ENCODE measurements at places on chromosomes 1 and 21.

- DNase-seq = no peak
Measured at GRCh38 chr1:228308628-228309325, 97.9 kb downstream of the TRIM11 start.

DNA sequence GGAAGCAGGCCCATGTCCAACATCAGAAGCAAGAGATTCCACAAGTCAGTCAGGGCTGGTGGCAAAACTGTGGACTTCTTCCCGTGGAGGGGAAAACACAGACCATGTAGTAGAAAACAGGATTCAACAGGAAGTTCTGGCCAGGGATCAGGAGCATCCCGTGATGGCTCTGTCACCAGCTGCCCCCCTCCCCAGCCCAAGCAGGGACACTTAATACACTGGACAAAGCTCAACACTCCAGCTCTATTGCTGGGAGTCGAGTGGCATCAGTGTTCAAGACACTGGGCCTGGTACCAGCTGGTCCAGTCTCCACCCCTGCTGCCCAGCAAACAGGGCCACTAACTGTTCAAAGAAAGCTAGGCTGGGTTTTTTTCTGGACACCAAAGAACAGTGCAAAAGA, 3.7 kb downstream of the SLC45A3 start:
- DNase-seq = peak; percentile 96

DNA sequence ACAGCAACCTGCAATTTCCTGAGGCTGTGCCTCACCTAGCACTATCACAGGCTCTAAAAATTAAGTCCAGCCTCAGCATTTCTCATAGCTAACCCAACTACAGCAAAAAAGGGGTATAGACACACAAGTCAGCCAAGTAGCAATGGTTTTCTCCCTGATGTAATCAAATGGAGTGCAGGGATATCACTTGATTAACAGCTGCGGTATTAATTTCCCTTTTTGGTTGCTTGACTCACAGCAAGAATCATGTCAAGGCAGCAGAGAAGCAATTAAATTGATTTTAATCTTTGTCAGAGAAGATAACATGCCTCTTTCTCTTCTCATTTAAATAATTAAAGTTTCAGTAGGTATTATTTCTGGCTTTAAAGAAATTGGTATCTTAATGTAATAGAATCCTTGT, 278.9 kb downstream of the RWDD3 start:
- DNase-seq = no peak

GRCh38 chr21:44421901-44422840, 33.1 kb upstream of the LRRC3 start:
- no peak for DNase-seq

DNA sequence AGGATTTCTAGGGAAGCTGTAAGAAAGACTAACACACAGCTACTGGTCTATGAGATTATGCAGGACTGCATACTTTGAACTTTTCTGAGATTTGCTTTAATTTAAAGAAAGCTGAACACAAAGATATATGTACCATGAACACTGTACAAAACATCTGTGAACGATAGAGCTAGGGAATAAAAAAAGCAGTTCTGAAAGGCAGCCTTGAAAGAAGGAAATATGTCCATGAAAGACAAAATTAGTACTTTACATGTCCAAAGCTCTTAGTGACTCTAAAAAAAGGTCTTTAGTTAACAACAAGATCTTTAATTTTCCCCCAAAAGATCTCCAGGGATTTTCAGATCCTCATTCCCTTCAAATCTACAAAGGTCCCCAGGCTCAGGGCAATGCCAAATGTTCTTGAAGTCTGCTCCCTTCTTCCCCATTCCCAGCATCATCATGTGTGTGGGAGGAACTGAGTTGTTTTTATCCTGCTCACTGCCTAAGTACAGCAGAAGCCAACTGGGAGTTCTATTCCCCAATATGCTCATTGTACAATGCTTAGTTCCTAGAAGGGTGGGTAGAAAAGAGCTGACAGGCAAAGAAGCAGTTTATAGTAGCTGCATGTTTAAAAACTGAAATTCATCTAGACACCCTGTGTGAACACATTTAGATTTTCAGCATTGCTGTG, 60.1 kb upstream of the PTCH2 start:
- DNase-seq = no peak

DNA sequence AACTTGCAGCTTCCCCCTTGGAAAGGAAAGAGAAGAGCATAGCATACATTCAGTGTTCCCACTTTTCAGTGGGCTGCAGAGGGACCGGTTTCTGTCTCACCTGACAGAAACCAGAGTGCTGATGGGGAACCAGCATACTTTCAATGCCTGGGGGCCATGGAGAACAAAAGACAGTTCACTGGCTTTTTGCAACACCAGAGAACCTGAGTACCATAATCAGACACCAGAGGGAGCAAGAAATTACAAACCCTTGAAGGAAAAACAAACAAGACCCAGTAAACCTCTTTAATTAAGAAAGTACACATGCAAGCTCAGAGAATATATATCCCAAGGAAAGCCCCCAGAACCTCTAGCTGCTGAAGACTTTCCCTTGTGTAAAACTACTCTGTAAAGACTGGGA, 51.1 kb downstream of the CSMD2 start:
- peak; percentile 50 for DNase-seq

GRCh38 chr1:183215076-183215720, 29.1 kb downstream of the LAMC2 start:
- DNase-seq = no peak

DNA sequence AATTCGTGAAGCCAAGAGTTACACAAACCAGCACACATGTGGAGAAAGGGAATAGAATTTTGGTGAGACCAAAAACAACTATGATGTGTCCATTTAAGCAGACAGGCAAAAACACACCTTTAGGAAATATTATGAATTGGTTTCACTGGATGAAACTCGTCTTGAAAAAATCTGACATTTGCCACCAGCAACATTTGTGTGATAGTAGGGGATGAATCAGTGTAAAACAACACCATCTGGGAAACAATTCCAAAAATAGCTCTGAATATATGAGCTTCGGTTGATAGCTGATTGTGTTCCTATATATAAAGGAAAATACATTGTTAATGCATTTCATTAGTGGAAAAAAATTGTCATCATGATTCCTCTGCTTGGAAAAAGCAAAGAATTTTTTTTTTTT, 327.8 kb downstream of the PAPPA2 start:
- no peak for DNase-seq

All from globus pallidus (tissue), 1 donor.